ENCODE measurements at places on chromosomes 4 and X. TPM values are rescaled to one million over a fixed set of nuclear protein-coding genes. Genes with fewer than 3 reads are reported as not detected.
A peak's percentile ranks its signal among the peaks of the same experiment; 100 is the strongest.

GRCh38 chr4:185781555-185782215 lies 30.3 kb downstream of the SORBS2 start:
- no peak for DNase-seq

GRCh38 chr4:7000421-7001176 lies 42.6 kb upstream of the TADA2B start:
- DNase-seq: no peak

DNA sequence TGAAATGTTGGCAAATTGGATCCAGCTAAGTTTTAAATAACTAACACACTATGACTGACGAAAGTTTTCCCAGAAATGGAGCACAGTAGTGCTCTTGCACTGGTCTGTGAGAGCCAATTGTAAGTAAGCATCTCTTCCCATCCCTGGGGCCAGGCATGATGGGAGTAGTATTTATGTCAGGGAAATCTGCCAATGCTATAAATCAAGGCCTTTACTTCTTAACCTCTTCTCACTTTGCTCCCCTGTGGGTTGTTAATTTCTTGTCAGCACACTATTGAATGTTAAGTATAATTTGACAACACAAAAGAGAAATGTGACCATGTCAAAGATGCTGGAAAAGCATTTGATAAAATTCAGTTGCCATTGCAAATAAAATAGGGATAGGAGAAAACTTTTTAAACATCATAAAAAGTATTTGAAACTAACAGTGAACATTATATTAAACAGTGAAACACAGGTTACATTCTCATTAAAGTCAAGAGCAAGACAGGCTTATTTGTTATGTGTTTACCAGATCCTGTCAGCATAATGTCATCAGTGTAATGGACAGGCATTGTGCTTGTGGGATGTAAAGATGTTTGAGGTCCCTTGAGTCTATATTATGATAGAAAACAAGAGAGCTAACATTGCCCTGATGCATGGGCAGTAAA lies 5.0 kb downstream of the F8A1 start:
- DNase-seq: no peak

Gene BTC
- total RNA-seq: 3.8 TPM

Gene FAM47A
- total RNA-seq: not detected

DNA sequence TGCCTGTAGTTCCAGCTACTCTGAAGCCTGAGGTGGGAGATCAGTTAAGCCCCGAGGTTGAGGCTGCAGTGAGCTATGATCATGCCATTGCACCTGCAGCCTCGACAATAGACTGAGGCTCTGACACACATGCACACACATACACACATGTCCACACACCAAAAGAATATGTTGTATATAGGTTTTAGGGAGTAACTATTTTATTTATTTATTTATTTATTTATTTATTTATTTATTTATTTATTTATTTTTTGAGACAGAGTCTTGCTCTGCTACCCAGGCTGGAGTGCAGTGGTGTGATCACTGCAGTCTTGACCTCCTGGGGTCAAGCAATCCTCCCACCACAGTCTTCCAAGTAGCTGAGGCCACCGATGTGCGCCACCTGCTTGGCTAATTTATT lies 78.3 kb downstream of the DCLK2 start:
- no peak for DNase-seq

- no peak for DNase-seq
Measured at GRCh38 chr4:33658971-33659370, 2585.3 kb downstream of the ARAP2 start.

DNA sequence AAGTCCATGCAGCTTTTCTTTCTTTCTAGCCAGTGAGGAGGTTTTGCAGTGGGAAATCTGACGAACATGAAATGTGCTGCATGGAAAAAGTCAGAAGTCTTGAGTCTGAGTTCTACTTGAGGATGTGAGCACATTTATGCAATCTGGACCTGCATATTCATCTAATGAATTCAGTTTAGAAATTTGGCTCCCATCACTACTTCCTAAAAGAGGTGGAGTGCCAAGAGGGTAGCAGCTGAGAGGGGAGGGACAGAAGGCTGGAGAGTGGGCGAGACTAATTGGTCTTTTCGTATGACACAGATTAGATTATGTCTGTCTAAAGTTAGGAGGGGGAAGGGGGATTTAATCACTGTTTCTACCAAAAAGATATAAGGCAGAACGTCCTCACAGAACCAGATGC lies 535.9 kb downstream of the IQCM start:
- no peak for DNase-seq

- DNase-seq: no peak
Measured at GRCh38 chr4:166687828-166688227, 546.5 kb downstream of the SPOCK3 start.

GRCh38 chrX:134004084-134004483 lies 18.7 kb upstream of the GPC3 start:
- DNase-seq: no peak

DNA sequence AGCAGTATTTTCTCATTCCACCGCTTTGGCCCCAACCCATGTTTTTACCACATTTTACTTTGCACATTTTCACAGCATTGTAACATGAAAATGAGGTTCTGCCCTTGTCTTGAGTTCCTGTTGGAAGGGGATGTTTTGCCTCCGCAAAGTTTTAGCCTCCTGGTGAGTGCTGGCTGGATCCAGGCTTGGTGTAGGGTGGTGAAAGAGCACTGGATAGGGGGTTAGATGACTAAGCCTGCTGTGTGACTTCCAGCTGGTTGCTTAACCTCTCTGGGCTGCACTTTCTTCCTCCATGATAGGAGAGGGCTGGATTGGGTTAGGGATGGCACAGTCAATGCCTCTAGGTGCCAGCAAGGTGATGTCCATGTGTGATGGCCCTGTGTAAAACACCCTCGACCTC lies 28.9 kb downstream of the CYTL1 start:
- DNase-seq: no peak

GRCh38 chrX:53319614-53320542 lies 38.5 kb upstream of the IQSEC2 start:
- DNase-seq: peak; percentile 76

Gene CHRDL1
- total RNA-seq: 161 TPM

GRCh38 chr4:186881521-186882220 lies 158.0 kb upstream of the FAT1 start:
- no peak for DNase-seq

DNA sequence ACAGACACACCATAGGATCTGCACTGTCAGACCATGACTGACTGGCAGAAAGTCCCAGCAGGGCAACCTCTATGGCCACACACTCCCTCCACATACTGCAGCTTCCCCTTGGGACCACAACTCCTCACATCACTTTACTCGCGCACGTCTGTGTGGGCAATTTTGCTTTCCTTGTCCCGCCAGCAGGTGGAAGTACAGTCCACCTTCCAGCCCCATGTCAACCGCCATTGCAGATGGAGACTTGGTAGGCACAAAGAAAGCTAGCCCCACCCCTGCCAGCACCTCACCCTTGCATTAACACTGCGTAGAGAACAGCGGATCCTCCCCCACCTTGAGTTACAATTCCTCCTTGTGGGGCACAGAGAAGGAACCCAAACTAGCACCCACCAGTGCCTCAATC lies 74.4 kb upstream of the NAP1L2 start:
- DNase-seq: no peak

- no peak for DNase-seq
Measured at GRCh38 chr4:58061967-58062366, 951.8 kb upstream of the IGFBP7 start.

DNA sequence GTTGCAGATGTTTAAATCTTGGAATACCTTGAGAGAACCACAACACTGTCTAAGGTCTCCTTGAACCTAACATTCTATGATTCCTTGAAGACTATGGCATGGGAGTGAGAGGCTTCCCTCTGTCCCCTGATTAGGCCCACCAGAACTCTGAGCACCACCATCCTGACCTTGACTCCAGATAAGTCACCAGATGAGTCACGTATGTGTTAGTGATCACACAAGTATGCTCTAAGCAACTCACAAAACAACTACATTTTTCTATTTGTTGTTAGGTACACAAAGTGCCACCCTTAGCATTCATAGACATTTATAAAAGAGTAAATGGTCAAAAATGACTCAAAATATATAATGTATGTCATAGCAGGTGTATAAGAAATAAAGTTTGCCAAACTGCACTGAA lies 252.9 kb upstream of the CXXC4 start:
- DNase-seq: no peak

DNA sequence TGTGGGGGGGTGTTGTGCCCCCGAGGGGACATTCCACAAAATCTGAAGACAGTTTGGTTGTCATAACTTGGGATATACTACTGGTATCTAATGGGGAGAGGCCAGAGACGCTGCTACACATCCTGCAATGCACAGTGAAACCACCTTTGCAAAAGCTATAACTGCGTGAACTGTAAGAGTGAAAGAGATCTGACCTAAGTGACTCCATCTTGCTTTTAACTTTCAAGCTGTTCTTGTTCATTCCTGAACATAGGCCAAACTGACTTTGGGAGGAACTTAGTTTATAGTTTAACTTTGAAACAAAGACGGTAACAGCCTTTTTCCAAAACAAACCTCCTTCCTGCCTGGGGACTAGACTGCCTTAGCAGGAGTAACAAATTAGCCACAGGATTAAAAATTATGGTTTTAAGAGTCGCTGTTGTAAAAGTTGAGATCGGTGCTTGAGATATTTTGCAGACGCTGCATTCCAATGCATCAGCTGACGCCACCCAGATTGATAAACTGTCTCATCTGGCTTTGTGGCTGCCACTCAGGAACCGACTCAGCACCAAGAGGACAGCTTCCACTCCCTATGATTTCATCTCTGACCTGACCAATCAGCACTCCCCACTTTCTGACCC lies 70.9 kb downstream of the ATXN3L start:
- no peak for DNase-seq

GRCh38 chr4:110008540-110008939 lies 95.9 kb downstream of the EGF start:
- no peak for DNase-seq

Data from posterior vena cava (tissue), 2 donors.